Epithelial cell of prostate (primary cell): ENCODE measurements at places on chromosomes 7 and 10.

DNA sequence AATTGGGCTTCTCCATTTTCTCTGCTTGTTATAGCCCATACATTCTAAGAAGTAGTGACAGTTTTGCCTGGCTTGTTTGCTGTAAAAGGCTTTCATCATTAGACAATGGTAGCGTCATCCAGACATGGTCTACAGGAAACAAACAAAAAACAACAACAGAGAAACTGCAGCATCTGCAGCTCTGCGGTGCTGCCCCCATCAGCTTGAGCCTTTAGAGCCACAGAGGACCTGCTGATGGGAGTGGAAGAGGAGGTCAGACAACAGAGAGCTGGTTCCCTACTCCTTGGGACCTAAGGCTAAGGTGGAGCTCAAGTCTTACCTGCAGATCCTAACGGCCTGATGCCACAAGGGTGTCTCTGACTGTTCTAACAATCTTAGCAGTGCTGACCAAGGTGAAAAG is 3.1 kb downstream of the INA start:
- no peak for DNase-seq

GRCh38 chr7:11668727-11669126 is 163.3 kb downstream of the THSD7A start:
- no peak for DNase-seq

DNA sequence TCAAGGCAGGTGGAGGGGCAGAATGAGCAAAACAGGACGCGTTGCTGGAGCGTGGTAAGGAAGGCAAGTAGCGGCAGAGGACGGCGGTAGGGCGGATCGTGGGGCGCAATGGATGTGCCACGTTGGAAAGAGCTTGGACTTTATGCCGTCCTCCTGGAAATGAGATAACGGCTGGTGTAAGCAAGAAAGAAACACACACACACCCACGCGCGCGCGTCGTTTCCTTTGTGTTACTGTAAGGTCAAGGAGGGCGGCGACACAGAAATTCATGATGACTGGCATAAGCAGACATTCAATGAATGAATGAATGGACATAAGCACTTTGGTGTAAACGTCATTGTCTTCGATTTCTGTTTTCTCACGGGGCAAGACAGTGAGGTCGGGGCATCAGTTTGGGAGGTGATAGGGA is 683 bp upstream of the ENTPD7 start:
- DNase-seq: no peak

GRCh38 chr7:27634671-27635493 is 27.8 kb downstream of the HIBADH start:
- no peak for DNase-seq

GRCh38 chr10:1413823-1414222 is 323.5 kb downstream of the ADARB2 start:
- no peak for DNase-seq

GRCh38 chr7:29806208-29806994 is at the start of gene WIPF3:
Gene WIPF3, plus strand, starts transcription at chr7:29806508. Its CDS starts 28,217 bp downstream, at chr7:29834725.
- DNase-seq: no peak

- DNase-seq: no peak
Observed at GRCh38 chr7:124030964-124031363, 1.9 kb downstream of the TMEM229A start.

DNA sequence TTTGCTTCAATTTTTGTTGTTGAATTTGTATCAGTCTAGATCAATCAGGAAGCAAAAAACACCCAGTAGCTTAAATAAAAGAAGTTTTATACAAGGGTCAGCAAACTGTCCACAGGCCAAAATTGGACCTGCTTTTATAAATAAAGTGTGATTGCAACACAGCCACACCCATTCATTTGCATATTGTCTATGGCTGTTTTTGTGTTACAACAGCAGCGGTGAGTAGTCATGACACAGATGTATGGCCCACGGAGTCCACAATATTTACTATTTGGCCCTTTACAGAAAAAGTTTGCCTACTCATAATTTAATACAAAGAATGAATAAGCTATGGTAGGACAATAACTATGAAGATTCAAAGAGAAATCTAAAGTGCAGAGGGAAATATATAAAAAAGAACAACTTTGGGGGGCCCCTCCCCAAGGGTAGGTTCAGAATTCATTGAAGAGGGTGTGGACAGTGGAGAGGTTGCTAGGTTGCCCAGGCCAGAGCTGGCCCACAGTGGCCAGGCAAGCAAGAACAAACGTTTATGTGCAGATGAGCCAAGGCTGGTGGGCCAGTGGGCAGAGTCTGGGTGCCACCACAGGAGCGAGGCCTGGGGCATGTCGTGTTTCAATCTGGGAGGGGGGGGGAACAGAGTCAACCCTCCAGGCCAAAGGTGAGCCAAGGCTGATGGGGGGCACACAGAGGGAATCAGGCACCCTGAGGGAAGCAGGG is 47.0 kb upstream of the AMPH start:
- DNase-seq: no peak

GRCh38 chr10:130244928-130245495 is 108.8 kb downstream of the GLRX3 start:
- DNase-seq: no peak

- no peak for DNase-seq
Observed at GRCh38 chr10:80855348-80855971, 317.8 kb downstream of the SH2D4B start.

DNA sequence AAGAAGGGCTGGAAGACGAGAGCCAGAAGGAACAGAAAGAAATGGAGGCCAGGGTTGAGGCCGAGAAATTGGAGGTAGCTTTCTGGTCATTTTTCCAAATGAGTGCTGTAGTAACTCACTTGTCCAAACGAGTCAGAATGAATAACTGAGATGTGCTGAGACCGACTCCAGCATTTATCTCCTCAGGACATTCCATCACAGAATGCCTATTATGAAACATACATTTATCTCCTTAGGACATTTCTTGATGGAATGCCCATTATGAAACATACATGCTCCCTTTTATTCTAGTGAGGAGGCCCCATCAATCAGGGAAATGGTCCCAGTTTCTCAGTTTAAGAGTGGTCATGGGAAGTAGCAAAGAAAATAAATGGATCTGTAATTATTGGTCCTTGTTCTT is 16.5 kb downstream of the AVL9 start:
- no peak for DNase-seq

DNA sequence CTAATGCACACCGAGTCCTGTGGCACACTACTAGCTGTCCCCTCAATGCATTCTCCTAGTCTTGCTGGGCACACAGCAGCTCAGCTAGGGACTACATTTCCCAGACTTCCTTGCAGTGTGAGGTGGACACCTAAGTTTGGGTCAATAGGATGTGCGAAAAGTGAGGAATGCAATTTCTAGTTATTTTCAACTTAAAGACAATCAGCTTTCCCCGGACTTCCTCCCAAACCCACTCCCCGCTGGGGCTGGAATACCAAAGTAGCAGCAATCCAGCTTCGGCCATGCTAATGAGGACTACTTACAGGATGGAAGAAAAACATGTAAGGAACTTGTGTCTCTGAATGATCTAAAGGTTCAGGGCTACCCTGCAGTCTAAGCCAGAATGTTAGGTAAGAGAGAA is 286.4 kb upstream of the LRRN3 start:
- no peak for DNase-seq

DNA sequence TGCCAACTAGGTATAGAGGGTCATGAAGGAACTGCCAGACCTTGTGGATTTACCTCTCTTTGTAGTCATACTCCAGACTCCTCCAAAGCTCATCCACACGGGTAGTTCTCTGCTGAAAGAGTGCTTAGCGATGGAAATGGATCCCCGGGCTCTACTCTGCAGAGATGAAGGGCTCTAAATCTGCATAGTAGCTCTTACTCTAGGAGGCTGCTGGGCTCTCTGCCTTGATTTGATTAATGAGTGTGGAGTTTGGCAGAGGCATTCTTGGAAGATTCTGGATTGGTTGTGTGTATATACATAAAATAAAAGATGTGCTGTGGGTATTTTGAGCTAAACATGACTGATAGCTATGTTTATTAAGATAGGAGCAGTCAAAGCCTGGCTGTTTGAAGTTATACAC is 21.3 kb upstream of the CPXM2 start:
- no peak for DNase-seq

- no peak for DNase-seq
Observed at GRCh38 chr7:92433019-92433418, 14.3 kb upstream of the GATAD1 start.

GRCh38 chr10:100184840-100185239 is 989 bp downstream of the ERLIN1 start:
- DNase-seq: no peak

DNA sequence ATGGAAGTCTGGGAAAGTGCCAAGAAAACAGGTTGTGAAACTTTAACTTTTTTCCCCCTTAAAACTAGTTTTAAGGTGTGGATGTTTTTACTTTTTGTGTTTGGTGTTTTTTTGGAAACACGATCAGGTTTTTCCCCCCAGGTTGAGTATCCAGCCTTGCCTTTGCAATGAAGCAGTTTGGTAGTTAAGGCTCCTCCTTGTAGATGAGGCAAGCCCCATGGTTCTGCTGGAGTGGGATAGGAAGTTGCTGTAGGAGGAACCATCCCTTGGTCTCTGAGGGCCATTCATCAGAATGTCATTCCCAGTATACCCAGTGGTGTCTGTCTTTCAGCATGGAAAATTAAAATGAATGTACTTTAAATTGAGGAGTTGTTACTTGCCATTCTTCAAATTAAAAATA is 2.7 kb downstream of the CUL1 start:
- DNase-seq: no peak

DNA sequence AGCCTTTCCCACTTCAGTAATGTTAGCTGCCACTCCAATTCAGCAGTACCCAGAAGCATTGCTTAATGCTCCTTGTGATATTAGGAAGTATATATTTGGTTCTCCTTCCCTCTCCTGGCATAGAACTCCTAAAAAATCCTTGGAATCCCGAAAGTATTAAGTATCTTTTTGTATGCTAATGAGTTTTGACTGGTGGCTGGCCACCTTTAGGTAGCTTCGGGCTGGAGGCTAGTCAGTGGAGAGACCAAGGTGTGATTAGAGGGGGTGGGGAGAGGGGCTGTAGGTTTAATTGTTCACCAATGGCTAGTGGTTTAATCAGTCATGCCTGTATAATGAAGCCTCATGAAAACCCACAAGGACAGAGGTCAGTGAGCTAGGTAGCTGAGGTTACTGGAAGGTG is 12.2 kb downstream of the COMTD1 start:
- no peak for DNase-seq

GRCh38 chr7:2687338-2687869 is 598 bp upstream of the AMZ1 start:
- no peak for DNase-seq

- DNase-seq: no peak
Observed at GRCh38 chr10:32349968-32350738, 3.2 kb upstream of the EPC1 start.

DNA sequence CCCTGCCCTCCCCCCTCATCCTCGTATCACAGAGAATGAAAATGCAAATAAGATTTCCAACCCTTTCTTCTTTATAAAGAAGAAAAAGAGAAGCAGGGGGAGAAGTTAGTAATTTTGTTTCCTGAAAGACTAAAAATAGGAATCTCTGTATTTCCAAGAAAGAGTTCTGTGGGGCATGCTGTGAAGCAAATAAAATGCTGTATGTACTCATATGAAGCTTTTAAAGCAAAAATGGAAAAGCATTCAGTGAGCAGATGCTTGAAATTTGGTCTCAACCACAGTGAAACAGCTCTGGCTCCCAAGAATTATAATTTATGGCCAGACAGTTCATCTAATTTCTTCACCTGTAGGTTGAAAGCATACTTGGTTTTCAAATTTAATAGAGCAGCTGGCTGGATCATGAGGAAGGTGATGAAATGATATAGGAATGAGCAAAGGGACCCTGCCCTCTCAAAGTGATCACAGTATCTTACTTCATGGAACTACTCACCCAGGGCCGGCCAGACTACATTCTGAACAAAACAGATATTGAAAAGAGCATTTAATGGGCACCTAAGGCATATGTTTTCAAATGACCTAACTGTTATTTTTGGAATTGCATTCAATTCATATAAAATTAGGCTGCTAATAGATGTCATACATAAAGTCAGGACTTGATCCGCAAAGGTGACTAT is 31.4 kb downstream of the SVIL start:
- no peak for DNase-seq

- DNase-seq: peak; percentile 43
Observed at GRCh38 chr7:96669812-96670211, 39.8 kb downstream of the SEM1 start.

DNA sequence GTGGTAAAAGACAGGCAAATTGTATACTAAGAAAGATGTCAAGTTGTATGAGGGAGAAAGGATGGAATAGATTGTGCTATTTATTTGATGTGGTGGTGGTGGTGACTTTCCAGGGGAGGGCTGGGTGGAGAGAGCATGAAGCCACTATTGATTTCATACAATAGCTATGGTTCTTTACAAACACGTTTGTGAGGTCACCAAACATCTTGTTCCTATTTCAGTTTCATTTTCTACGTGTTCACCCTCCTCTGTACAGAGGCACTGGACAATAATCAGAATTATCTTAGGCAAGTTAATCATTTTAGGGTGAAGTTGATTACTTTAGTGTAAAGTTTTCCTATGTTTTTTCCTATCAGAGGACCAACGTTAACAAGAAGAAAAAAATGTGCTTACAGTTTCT is 10.3 kb upstream of the CNTNAP2 start:
- no peak for DNase-seq

DNA sequence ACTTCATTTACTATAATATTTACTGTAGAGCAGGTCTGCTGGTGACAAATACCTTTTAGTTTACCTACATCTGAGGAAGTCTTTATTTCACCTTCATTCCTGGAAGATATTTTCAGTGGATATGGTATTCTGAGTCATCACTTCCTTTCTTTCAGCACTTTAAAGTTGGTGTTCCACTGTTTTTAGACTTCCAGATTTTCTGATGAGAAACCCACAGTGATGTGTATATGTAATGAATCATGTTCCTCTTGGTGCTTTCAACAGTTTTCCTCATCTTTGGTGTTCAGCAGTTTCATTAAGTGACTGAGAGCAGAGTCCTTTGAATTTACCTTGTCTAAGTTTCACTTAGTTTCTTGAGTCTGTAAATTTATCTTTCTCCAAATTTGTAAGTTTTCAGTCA is 36.4 kb downstream of the COPG2 start:
- DNase-seq: peak; percentile 14

- no peak for DNase-seq
Observed at GRCh38 chr10:34716958-34717357, 98.1 kb downstream of the PARD3 start.

GRCh38 chr7:101843293-101844271 is 26.2 kb downstream of the CUX1 start:
- DNase-seq: no peak

- no peak for DNase-seq
Observed at GRCh38 chr10:75865413-75866299, 434.2 kb downstream of the LRMDA start.

DNA sequence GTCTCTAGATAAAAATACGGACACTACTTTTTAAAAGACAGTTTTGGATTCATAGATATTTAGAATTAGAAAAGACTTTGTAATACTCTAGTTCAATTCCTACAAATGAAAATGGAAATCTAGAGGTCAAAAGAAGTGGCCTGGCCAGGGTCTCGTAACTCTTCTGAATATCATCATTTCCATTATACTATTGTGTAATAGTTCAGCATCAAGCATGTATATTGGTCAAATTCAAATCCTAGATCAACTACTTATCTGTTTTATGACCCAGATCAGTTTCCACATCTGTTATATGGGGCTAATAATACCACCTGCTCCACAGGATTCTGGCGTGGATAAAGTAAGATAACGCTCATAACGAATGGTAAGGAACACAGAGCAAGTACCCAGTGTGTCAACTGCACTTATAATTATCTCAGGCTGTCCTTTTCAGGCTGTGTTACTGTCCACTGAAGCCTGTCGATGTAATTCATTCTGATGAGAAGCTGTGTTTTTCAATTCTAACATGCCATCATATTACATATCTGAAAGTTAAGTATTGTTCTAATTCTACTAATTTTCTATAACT is 54.3 kb downstream of the ARHGAP21 start:
- no peak for DNase-seq
